ENCODE measurements at places on chromosomes 4 and X. TPM values are rescaled to one million over a fixed set of nuclear protein-coding genes. Genes with fewer than 3 reads are reported as not detected.

DNA sequence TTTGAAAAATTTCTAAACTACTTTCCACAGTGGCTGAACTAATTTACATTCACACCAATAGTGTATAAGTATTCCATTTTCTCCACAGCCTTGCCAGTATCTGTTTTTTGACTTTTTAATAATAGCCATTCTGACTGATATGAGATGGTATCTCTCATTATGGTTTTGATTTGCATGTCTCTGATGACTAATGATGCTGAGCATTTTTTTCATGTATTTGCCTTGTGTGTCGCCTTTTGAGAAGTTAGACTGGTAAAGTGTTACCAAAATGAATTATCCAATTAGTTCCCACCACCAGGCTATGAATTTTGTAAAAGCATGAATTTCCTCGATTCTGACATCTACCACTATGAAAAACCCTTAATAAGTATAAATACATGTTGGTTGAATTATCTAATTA lies 242.2 kb upstream of the GK2 start:
- DNase-seq = no peak

The MAGEA2B gene
- not detected for total RNA-seq

The MAGEA12 gene
- total RNA-seq = not detected

The LARP7 gene
- 28.4 TPM for total RNA-seq

DNA sequence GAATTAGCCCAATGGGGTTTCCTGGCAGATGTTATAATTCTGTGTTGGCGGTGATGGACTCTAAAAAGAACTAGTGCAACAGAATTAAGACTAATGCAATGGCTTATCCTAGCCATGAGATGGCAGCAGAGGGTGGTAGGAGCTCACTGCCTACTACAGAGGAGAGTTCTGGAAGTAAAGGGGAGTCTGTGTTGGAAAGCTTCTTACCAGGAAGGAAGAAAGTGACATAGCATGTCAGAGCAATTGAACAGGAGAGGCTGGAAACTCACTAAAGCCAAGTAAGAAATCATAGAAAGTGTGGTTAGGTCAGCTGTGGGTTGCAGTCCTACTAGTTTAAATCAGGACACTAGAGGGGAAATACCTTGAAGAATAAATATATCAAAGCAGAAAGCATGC lies 6.3 kb upstream of the TRPC5OS start:
- DNase-seq = peak; percentile 24

GRCh38 chrX:19846995-19847790 lies 40.2 kb downstream of the SH3KBP1 start:
- DNase-seq = peak; percentile 58

- no peak for DNase-seq
These were observed 931.6 kb downstream of the RAPGEF2 start for GRCh38 chr4:160034501-160034900.

DNA sequence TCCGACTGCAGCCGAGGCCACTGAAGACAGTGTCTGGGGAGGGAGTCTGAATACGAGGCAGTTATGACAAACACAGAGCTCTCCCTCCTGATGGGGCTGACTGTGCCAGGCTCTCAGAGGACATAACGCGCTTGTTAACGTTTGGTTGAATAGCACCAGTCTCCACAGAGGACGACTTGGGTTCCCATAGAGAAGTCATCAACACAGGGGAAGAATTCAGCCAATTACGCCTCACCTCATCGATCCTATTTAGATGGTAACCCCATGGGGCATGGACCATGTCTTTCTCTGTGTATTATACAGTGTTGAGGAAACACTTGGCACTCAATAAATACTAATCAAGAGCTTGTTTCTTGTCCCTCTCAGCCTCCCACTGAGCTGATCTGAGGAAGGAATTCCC lies 642.6 kb upstream of the LCORL start:
- DNase-seq = no peak

The LANCL3 gene
- total RNA-seq = 2.9 TPM

The GAGE12H gene
- not detected for total RNA-seq

The KDR gene
- 45.5 TPM for total RNA-seq

DNA sequence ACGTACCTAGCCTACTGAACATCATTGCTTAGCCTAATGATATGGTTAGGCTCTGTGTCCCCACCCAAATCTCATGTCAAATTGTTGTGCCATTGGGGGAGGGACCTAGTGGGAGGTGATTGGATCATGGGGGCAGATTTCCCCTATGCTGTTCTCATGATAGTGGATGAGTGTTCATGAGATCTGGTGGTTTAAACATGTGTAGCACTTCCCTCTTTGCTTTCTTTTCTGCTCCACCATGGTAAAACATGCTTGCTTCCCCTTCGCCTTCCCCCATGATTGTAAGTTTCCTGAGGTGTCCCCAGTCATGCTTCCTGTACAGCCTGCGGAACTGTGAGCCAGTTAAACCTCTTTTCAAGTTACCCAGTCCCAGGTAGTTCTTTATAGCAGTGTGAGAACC lies 102.6 kb downstream of the RAPGEF2 start:
- DNase-seq = no peak

The ZFP42 gene
- total RNA-seq = not detected

The DOK7 gene
- total RNA-seq = 16.0 TPM

DNA sequence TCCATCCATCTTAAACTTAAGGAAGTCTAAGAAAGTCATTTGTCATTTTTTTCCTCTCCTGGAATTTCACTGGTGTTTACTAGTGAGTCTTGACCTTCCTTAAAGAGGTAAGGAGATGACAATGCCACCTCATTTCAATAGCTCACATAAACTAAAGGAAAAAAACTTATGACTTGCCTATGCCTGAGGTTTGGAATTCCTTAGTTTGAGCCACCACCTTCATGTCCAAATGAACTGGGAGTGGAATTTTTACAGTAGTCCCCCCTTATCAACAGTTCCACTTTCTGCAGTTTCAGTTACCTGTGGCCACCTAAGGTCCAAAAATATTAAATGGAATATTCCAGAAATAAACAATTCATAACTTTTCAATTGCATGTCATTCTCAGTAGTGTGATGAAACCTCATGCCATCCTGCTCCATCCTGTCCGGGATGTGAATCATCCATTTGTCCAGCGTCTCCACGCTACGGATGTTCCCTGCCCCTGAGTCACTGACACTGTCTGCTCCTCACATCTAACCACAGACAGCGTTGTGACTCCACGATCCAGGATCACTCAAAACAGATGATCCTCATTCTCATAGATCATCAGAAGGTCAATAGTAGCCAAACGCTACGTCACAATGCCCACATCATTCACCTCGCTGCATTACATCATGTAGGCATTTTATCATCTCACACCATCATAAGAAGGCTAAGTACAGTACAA lies 177.4 kb downstream of the SH3KBP1 start:
- no peak for DNase-seq

DNA sequence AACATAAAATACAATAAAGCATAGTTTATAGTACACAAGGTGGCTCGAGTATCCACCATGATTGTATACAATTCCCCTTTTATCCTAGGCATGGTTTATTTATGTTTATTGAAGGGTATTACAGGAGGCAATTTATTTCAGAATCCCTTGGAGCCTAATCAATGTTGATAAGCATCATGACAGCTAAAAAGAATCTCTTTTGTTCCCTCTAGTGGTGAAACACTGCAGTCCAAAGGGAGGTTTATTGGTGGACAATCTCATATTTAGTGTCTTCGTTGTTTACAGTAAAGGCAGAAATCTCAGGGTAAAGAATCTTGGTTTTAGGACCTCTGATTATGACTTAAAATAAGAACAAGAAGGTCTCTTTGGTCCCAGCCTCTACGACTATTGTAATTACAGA lies 1712.5 kb downstream of the C4orf33 start:
- no peak for DNase-seq

GRCh38 chrX:136055651-136056221 lies 70.5 kb downstream of the SLC9A6 start:
- no peak for DNase-seq

The TMEM150C gene
- 6.8 TPM for total RNA-seq

- no peak for DNase-seq
These were observed 2201.2 kb downstream of the ARAP2 start for GRCh38 chr4:34043131-34043530.

The ASMT gene
- total RNA-seq = 2.2 TPM

DNA sequence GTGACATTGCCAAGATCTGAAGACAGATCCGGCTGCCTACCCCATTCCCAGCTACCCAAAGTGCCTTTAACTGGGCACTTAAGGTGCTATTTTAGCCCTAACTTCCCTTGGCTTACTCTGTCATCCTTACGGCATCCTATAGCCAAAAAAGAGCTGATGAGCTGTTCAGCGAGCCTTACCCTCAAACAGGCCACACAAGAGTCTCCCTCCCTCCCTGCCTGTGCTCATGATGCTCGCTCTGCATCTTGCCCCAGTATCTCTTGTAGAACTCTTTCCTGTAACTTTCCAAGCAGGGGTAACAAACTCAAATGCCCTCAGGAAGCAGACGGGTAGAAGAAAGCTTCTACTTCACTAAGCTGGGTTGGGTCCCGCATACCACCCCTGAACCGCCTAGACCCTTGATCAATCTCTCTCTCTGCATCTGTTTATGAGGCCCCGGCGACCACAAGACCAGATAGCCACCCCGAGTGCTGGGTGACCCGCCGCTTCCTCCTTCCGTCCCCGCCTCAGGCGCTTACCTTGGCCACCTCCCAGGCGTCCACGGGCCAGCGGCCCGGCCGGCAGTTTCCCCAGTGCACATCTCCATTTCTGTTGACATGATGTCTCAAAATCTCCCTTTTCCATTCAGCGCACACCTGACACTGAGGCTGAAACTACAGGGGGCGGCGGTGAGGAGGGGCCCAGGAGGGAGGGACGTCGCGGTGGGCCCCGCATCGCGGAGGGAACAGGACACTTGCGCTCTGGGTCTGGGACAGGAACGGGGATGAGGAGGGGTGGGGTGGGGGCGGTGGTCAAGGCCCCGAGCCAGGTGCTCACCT lies 663 bp downstream of the CXorf38 start:
- peak; percentile 50 for DNase-seq

GRCh38 chr4:103002551-103002950 lies 17.0 kb downstream of the SLC9B1 start:
- no peak for DNase-seq

The CT45A5 gene
- total RNA-seq = not detected

The DNAAF6 gene
- 0.61 TPM for total RNA-seq

DNA sequence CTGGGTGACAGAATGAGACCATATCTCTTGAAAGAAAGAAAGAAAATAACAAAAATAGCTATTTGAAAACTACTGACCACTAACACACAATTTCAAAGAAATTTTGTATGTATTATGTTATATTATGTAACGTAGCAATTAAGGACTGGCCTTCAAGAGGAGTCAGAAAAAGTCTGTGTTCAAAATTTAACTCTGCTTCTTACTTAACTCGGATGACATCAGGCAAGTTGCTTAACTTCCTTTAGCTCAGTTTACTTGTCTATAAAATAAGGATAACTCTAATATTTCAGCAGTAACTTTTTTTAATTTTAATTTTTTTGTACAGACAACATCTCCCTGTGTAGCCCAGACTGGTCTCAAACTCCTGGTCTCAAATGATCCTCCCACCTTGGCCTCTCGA lies 14.6 kb upstream of the PRSS12 start:
- DNase-seq = no peak

The SPOCK3 gene
- not detected for total RNA-seq

The OPHN1 gene
- 10.5 TPM for total RNA-seq

- DNase-seq = no peak
These were observed 44.5 kb downstream of the FGFRL1 start for GRCh38 chr4:1055721-1056590.

DNA sequence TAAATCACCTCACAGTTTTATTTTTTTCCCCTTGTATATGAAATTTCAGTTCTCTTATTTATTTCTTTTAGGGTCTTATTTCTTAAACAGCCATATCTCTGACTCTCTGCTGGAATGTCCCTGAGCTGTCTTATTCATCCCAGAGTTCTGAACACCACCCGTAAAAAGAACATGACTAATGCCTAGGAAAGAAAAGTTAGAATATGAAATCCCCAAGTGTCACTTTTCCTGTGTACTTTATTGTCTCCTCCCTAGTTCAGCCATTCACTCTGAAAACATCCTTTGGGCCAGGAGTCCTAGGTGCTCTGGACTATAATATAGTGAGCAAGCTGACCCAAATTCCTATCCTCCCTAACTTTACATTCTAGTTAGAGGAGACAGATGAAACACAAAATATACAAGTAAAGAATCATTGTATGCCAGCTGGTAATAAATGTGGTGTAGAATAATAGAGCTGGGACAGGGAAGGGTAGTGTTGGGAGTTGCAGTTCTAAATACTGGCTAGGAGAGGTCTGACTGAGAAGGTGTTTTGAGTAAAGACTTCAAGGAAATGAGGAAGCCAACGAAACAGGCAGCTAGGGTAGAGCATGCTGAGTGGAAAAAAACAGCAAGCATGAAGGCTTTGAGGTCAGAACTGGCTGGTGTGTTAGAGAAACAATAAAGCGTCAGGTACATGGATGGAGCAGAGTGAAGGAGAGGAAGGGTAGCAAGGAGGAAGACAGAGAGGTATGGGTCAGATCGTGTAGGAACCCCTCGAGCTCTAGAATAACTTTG lies 40.6 kb upstream of the FTHL17 start:
- DNase-seq = no peak

DNA sequence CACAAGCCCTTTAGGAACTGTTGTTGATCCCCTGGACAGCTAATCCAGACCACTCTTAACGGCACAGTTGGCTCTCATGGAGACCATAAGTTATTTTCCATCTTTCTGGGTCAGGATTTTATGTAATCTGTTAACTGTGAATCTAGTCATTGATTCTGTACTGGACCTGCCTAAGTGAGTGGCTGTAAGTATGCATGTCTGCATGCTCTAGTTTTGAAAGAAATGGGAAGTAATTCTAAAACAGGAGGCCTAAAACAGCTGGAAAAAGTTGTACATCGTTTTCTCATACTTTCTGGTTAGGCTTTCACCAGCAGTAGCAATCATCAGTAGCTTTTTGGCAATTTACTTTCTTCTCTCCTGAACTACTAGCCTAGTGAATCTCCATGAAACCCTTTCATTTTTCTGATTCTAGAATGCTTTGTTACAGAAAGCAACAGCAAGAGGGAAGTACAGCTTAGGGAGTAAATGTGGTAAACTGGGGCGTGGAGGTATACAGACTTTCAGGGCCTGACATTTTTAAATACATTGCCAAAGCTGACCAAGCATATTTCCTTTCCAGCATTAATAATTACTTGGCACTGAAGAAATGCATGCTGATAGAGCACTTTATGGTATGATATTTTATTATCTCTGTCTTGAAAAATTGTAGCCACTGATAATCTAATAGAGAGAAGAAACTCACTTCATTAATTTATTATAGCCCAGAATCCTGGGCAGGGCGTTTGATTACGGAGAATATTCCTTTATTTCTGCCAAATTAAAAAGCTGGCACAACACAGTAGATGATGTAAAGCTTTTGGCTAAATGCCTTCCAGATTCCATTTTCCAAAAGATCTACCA lies 202.7 kb downstream of the BANK1 start:
- DNase-seq = no peak

DNA sequence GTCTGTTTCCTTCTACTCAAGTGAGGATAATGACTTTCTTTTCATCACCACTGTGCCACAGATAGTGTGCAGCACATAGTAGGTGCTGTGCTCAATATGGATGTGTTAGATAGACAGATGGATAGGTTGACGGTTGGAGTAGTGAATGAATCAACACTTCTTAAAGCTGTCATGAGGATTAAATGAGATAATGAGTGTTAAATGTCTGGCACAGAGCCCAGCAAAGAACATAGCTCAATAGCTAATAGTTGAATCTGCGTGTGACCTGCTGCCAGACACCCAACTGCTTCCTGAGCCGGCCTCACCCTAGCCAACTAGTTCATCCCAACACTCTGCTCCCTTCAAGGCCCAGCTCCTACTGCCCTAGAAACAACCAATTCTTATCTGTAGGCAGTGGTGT lies 67.7 kb upstream of the PJA1 start:
- no peak for DNase-seq

GRCh38 chr4:174648812-174649211 lies 126.5 kb upstream of the HPGD start:
- no peak for DNase-seq
